ENCODE measurements at places on chromosomes 2 and 18.
A peak's percentile ranks its signal among the peaks of the same experiment; 100 is the strongest.

DNA sequence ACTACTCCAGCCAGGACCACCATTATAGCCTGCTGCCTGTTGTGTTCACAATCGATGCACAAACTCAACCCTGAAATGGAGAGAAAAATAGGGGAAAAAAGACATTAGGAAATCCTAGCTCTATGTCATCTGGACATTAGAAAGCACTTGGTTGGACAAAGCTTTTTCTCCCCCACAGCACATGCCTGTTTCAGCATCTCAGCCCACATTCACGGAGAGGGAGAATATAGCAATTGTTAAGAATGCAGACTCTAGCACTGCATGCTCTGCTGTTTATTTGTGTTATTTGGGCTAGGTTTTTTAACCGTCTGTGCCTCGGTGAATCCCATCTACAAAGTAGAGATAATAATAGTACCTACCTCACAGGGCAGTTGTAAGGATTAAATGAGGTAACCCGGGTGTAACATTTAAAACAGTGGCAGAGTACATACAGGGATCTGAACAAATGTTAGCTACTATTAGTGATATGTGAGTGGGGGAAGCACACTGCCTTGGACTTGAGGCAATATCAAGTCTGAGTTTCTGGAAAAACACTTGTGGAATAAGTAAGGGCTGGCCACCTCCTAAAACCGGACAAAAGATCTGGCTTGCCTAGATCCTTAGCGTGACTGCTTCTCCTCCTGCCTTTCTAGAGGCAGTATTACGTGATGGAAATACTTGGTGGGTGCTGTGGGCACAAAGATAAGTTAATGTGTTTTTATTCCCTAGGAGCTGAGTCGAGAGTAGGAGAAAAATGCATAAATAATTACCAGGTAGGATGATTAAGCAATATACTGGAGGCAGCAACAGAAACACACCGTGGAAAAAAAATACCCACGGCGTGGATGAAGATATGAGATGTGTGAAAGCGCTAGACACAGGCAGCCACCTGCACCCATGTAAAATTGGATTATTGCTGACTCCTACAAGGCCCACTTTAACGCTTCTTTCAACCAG lies 1.0 kb upstream of the PPP1CB start:
- DNase-seq = no peak

GRCh38 chr18:9835825-9836224 lies 49.9 kb upstream of the TXNDC2 start:
- no peak for DNase-seq

DNA sequence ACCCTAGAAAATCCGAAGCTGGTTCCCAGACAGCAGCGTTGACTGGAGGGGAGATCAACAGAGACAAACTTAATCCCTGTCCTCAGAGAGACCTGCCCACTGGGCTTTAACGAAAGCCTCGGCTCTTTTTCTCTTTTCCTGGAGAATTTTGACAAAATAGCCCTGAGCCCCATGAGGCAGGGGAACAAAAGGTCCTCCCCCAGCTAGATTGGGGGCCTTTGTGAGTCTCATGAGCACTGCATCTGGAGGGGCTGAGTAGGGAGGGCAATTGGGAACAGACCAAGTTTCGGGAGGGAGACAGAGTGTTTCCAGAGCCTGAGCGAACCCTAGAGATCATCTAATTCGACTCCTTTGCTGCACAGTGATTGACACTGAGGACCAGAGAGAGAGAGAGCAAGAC lies 123.9 kb upstream of the HAAO start:
- DNase-seq = no peak

- DNase-seq = no peak
Observed at GRCh38 chr18:48673853-48674721, 135.3 kb downstream of the CTIF start.

DNA sequence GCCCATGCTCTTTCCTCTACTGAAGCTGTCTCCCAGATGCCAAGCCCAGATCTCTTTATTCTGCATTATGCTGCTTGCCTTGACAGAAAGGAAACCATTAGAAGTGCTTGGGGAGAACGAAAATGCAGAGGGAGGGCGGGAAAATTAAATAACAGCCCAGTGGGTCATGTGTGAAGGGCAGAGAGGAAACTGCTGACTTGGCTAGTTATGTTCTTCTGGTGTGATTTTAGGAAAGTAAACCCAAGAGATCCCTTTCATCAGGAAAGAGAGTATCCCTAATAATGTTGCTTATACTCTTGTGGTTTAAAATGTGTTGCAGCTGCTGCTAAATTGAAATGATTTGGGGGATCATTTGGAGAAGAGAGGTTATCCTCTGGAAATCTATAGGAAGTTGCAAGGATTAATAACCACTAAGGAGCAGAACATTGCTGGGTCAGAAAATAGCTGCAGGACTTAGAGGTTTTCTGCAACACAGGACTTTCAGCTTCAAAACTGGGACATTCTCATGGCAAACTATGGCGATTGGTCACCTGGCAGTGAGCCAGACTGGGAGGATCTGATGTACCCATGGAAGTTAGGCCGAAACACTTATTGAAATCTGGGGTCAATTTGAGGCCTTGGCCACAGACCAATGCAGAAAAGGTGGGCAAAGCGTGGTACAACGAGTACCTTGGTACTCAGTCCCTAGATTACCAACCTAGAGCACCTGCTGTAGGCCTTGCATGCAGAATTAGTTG lies 172.2 kb downstream of the TMEM247 start:
- no peak for DNase-seq

- DNase-seq = no peak
Observed at GRCh38 chr2:170141865-170142264, 36.1 kb upstream of the MYO3B start.

- DNase-seq = peak; percentile 43
Observed at GRCh38 chr2:26269571-26270158, 24.9 kb downstream of the HADHB start.

GRCh38 chr18:13364721-13365205 lies 146.2 kb downstream of the LDLRAD4 start:
- DNase-seq = no peak

DNA sequence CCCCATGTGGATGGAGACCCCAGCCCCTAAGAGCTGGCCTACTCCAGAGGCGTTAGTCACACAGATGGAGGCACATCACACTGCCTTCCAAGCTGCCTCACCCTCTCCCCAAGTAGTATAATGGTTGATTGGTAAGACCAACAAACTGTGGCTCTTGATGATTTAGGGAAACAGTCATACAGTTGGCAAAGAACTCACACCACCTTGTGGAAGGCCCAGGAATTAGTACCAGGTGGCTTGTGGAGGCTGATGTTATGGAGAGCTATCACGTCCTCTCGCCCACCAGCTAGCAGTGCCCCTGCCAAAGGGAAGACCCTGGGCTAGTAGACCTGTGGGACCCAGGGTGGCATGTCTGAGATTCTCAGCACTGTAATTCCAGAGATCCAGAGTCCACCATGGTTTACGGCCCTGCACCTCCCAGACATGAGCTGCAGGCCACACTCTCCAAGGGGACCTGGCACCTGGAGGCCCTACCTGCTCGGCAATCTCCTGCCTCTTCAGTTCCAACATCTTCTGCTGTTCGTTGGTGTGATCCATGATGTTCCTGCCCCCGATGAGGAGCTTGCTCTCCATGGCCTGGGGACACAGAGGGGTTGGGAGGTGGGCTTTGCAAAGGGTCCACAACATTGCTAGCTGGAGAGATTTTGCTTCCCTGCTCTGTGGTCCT lies 26.3 kb downstream of the KIF3C start:
- DNase-seq = no peak

GRCh38 chr18:2909431-2910140 lies 62.8 kb downstream of the EMILIN2 start:
- DNase-seq = no peak

- DNase-seq = no peak
Observed at GRCh38 chr2:52145005-52145404, 1113.1 kb upstream of the NRXN1 start.

DNA sequence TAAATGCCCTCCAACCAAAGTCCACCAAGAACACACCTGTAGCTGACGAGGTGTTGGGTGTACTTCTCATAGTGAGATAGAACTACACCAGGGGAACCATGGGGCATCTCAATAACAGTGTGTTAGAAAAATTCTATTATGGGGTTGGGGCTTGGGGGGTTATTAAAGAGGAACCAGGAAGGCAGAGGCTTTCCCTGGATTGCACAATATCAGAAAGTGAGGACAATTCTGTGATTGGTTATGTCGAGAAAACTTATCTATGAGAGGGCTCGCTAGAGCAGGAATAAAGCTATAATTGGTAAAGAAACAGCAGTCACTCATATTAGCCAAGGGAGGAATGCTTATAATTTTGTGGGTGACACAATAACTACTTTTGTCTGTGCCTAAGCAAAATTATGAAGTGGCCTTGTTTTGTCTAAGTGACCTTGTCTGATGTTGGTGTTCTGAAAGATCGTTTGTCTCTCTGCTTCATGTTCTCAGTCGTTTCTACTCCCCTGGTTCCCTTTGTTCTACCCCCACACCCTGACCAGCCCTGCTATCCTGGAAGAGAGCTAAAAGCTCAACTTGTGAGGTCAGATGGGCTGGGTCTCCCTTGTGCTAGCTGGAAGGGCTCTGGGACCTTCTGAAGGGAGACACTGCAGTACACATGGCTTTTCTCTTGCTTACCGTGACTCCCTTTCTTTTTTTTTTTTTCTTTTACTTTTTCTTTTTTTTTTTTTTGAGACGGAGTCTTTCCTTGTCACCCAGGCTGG lies 21.6 kb upstream of the INO80C start:
- DNase-seq = no peak

GRCh38 chr2:86054535-86055082 lies 51.1 kb downstream of the POLR1A start:
- no peak for DNase-seq

DNA sequence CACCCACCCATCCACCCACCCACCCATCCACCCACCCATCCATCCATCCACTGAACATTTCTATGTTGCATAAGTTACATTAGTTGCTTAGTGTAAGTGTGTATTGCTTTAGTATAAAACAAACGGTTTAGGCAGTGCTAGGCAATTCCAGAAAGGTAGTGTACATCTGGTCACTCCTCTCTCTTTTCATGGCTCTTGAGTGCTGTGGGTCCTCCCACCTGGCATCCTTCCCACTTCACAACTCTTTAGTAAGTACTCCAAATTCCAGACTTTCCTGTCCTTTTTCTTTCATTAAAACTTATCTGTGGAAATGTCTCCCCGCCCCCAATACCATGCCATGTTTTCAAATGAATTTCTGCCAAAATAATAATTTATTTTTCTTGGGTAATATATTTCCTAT lies 122.5 kb downstream of the PLEKHM3 start:
- no peak for DNase-seq

- no peak for DNase-seq
Observed at GRCh38 chr2:9762164-9762563, 81.1 kb upstream of the TAF1B start.

DNA sequence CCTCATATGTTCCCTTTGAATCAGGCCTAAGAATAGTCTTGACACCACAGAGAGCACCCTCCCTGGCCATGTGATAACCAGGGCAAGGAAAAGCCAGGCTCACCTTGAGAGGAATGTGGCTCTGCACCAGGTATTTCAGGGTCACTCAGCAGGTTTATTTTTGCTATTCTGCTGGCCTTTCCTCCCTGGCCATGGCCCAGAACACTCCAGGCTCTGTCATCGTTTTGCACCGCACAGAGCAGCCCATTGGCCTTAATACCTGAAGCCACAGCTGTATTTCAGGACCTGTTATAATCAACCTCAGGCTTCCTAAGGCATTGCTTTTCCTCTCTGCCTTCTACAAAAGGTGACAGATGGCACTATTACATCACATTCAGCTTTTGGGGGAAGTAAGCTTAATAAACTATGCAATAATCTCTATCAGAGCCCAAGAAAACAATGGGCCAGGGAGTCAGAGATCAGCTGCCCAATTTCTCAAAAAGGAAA lies 668.3 kb downstream of the IRS1 start:
- DNase-seq = no peak

DNA sequence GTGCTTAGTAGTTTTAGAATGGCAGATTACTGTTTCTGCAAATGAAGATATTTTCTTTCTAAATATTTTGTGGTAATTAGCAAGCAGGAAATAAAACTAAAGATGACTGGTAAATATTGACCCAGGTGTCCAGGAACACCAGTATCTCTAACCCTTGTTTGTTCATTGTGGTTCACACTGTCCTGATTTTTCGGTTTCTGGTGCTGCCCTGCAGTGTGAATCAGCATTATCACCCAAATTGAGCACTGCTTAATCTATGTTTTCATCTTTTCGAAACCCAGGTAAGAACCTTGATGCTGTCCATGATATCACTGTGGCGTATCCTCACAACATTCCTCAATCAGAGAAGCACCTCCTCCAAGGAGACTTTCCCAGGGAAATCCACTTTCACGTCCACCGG lies 167.4 kb downstream of the CAPN13 start:
- DNase-seq = no peak

GRCh38 chr18:13223311-13224143 lies 5.0 kb downstream of the LDLRAD4 start:
- DNase-seq = no peak

DNA sequence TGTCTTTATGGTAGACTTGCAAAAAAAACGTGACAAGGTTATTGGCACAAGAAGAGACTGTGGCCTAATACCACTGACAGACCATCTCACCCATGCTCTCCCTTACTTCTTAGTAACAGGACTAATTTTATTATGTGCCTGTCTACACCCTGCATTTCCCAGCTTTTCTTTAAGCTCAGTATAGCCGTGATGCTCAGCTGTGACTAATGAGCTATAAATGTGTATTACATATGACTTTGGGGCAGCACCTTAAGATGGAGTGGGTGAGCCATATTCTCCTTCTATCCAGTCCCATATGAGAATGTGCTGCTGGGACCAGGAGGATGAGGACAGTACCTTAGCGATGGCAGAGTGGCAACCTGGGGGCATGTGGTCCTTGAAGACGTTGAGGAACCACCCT lies 293.5 kb downstream of the RNF144A start:
- no peak for DNase-seq

DNA sequence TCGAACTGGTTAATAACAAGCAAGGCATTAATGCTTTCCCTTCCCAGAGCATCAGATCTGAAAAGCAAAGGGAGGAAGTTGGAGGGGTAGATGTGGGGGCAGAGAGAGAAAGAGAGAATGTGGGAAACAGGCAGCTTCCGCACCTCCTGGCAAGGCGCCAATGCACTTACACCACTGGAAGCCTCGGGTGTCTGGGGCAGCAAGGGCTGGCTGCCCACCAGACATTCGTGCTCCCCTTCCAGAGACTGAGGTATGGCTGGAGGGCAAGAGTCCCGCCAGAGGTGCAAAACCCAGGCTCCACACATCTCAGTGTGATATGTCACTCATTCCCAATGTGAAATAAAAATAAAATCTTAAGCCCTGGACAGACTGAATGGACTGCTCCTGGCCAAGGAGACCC lies 46.4 kb downstream of the TEX51 start:
- DNase-seq = no peak

- no peak for DNase-seq
Observed at GRCh38 chr2:45674035-45674816, 22.8 kb downstream of the PRKCE start.

- no peak for DNase-seq
Observed at GRCh38 chr2:210389856-210390255, 74.9 kb upstream of the MYL1 start.

GRCh38 chr18:43559507-43559906 lies 282.2 kb upstream of the SYT4 start:
- no peak for DNase-seq

DNA sequence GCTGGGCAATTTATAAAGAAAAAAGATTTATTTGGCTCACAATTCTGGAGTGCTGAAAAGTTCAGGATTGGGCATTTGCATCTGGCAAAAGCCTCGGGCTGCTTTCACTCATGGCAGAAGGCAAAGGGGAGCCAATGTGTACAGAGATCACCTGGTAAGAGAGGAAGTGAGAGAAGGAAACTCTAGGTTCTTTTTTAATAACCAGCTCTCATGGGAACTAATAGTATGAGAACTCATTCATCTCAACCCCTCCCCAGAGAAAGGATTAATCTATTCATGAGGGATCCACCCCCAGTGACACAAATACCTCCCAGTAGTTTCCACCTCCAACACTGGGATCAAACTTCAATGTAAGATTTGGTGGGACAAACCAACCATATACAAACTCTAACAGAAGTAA lies 129.0 kb downstream of the EVA1A start:
- DNase-seq = no peak
